ENCODE measurements at places on chromosomes 5 and 9.

GRCh38 chr5:136037001-136037705, 8.4 kb downstream of the TGFBI start:
- DNase-seq = peak; percentile 40

- DNase-seq = no peak
Observed at GRCh38 chr9:113210815-113211214, 10.3 kb downstream of the FKBP15 start.

DNA sequence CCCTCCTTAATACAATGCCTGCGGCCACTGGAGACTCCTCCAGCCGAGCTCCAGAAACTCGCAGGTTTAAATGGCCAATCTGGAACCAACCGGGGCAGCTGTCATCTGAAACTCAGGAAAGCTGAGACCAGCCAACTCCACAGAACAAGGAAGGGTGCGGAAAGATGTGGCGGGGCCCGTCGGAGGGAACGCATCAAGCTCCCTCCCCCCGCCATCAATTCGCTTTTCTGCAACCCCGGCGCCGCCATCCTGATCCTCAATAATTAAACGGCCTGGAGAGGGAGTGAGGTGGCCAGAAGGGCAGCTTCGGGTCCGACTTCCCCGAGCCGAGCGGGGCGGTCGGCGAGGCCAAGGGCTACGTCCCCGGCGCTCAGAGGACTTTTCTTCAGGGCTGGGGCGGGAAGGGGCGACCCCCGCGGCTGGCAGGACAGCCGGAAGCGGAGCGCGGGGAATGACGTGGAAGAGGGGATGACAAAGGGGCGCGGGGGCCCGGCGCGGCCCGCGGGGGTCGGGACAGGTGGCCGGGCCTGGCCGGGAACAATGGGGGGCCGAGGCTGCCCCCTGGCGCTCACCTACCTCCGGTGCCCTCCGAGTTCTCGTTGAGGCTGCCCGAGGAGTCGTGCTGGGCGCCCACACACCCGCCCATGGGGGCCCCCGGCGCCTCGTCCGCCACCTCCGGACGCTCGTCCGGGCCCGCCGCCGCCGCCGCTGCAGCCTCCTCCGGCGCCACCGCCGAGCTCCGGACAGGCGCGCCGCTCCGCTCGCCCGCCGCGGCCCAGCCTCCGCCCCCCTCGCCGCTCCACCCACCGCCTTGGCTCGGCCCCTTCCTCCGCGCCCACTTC, at the start of gene UBTD2:
Gene UBTD2 (minus strand): TSS at position 745 of the 842 bp plus-strand sequence. CDS start 99 bp downstream, at position 646.
- peak; percentile 60 for DNase-seq

DNA sequence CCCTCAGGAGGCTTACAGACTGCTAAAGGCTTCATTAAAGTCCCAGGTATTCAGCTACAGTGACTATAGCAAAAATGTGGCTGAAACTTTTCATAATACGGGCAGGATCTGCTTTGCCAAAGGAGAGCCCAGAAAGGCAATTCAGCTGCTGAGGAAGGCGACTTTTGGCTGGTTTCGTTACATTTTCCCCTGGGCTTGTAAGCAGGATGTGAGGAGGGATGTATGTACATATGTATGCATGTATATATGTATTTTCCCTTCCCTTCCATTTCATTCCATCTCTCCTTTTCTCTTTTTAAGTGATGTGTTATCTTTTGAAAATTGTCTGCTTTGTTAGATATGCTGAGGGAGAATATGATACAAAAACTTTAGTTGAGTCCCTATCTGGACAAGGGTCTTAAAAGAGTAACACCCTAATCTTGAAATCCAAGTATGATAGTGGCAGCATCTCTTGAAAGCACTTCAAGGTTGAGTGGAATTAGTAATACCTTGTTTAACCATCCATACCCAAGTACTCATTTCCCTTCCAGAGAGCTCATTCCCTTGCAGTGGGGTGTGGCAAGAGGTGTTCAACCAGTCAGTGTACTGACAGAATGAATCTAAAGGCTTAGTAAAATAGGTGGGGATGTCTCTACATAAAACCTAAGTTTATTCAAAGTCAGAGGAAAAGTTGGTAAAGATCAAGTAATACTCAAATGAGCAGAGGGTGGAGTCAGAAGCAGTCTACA, 28.7 kb downstream of the RAD1 start:
- no peak for DNase-seq

GRCh38 chr9:5354184-5354583, 14.5 kb upstream of the RLN1 start:
- DNase-seq = no peak

Data from CD4-positive, alpha-beta T cell treated with Interleukin-6 at 100 ng/mL for 8 hours (primary cell).